Right renal cortex interstitium (tissue), 3 donors: ENCODE measurements at places on chromosomes 13 and 19. TPM values are rescaled to one million over a fixed set of nuclear protein-coding genes. Genes with fewer than 3 reads are reported as not detected.
A peak's percentile ranks its signal among the peaks of the same experiment; 100 is the strongest.

The ZNF132 gene
- polyA plus RNA-seq = 16.6 TPM

The SBK2 gene
- polyA plus RNA-seq = 0.51 TPM

The LILRA1 gene
- polyA plus RNA-seq = 0.61 TPM

The TEX101 gene
- polyA plus RNA-seq = not detected

The PTGER1 gene
- polyA plus RNA-seq = 3.7 TPM

The ZNF77 gene
- 7.9 TPM for polyA plus RNA-seq

DNA sequence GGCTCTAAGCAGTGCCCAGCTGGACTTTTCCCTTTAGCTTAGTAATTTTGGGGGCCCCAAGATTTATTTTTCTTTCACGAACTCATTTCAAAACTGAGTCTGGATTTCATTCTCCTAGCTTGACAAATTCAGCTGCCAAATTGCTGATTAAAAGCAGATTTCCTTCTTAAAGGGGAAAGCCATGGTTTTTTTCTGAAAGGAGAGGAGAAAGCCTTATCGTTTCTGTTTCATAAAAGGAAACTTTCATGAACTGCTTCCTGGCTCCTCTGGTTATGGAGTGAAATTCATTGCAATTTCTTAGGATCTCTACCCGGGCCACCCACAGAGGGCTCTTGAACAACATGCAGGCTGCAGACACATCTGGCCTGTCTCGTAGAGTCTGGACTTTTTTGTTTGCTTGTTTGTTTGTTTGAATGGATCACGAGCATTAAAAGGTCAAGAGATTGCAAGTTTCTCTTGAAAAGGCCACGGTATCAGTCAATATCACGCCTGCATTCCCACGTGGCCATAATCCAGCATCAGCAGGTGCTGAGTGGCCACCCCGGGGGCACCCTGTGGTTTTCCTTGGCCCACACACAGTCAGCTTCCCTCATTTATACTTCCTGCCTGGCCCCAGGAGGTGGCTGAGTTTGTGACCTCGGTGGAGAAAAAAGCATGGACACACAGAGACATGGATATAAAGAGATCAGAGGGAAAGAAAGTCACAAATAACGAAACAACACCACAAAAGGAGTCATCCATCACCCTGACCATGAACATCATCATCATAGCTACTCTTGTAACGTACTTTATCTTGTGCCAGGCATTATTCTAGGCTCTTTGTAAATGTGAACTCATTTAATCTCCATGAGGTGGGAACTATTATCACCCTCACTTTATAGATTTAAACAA is 10.5 kb upstream of the KLK4 start:
- DNase-seq = no peak

GRCh38 chr13:50846861-50847475 is 3.5 kb upstream of the DLEU7 start:
- no peak for DNase-seq

DNA sequence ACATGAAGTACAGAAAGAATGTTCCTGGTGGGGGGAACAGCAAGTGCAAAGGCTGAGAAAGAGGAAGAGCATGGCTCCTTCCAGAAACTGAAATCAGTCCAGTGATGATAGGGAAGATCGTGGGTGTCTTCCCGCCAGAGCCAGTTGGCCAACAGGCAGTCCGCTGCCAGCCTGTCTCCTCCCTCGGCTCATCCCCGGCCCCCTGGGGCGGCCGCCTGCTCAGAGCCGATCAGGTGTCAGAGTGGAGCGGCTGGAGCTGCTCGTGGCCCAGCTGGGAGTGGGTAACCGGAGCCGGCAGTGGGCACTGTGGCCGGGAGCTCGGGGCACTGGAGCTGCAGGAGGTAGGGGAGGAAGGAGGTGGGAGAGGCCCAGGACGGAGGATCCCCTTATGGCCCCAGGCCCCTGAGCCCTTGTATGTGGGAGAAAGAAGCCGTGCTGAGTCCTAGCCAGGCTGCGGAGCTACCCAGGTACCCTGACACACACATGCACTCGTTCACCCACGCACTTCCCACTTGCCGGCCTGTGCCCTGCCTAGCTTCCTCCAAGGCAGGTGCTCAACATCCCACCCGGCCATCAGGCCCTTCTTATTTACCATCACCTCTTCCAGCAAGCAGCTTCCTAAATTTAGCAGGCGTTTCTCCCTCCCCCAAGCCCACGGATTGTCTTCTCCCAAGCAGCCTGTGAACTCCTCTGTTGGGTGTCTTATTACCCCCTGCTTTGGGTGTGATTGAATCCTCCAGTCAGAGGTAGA is 1.7 kb downstream of the ANKRD24 start:
- no peak for DNase-seq

DNA sequence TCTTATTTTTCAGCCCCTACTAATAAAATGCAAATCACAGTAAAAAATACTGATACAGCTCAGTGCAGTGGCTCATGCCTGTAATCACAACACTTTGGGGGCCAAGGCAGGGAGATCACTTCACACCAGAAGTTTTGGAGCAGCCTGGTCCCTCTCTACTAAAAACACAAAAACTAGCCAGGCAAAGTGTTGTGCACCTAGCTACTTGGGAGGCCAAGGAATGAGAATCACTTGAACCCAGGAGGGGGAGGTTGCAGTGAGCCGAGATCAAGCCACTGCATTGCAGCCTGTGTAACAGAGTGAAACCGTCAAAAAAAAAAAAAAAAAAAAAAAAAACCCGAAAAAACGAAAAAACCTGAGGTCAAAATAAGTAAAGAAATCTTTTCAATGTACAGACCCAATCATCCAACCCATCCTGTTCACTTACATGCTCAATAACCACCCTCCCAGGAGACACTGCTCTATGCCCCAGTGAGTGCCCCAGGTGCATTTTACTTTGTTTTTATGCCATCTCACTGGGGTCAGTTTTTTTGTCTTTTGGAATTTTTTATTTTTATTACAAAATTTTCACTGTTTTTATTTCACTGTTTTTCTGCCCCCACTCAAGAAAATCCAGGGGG is 107.0 kb downstream of the ZNF486 start:
- no peak for DNase-seq

GRCh38 chr19:35722897-35723296 is 5.1 kb downstream of the KMT2B start:
- no peak for DNase-seq

GRCh38 chr13:71460211-71460610 is 406.8 kb downstream of the DACH1 start:
- no peak for DNase-seq

DNA sequence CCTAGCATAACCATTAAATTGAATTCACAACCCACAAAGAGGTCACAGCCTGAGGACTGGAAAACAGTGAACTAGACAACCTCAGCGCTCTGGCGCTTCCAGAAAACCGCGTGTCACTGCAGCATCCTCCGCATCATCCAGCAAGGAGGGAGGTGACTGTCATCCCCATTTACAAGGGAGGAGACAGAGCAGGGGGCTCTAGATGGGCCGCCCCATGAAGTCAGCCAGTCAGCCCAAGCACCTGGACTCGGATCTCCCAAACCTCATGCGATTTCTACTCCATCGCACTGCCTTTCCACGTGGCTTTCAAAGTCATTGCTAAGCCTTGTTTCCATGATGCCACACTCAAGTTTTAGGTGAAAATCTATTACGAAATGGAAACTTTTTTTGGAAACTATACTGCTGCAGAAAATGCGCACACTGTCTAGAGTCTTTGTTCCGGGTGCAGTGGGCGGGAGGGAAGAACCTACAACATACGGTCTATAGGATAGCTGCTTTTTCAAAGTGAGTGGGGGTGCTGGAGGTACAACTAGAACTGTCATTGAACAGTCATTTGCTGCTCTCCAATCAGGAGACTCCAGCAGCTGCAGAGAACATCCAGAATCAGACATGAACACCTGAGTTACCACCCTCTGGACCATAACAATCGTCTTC is 2.8 kb downstream of the AP3D1 start:
- no peak for DNase-seq

DNA sequence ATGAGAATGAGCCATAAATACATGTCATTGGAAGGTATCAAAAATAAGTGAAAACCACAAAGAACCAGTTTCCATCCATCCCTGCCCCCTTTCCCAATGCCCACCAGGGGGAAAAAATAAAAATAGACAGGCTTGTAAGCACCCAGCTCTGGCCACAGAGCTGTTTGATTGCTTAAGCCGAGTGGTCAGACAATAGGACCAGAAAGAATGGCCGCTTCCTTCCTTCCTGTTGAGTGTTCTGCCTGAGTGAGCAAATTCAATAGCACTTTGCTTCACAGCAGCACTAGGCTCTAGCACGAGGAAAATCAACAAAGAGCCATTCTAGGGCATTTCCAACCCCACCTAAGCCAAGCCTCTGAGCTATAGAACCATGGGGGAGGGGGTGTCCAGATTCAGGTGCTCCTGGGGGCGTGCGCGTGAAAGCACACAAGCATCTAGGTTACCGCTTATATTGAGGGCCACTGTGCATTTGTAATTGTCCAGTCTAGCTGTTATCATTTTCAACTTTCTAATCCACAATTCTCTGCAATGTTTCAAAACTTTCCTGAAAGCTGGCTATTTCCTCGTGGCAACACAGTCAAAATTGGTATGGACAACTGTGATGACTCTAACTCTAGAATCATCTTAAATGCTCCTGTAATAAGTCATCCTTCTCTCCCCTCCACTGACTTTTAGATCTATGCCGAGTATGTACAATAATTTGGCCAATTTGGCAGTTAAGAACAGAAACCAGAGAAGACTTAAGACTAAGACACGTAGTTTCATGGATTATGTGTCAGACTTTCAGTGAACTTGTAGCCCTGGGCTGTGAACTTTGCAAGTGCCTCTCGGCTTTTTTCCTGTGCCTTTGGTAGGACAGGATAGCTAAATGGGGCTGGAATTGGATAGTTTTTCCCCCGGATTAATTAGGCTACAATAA is 64.3 kb downstream of the SPRY2 start:
- DNase-seq = peak; percentile 29
